NCI-H2081 (cell line): ENCODE measurements at places on chromosomes 7 and 10.

DNA sequence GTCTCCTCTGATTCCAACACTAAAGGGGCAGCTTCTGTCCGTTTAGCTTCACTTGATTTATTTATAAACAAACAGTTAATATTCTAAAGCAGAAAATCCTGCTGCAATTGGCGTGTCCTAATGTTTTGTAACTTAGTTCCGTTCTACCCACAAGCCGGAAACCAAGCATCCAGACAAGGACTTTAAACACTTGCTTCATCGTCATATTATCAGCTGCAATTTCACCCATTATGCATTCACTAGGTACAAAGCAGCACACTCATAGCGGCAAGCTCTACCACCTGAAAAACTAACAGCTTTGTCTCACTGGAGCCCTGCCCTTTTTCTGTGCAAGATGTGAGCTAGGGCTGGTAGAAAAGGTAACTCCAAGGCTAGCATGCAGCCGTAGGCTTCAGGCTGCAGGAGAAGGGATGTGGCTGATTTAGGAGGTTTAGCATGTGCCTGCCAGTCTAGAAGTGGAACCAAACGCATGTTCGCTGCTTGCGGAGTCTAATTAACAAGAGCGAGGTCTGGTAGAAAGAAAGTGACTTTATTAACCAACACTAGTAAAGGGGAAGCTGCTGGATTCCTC is 43.7 kb upstream of the BPGM start:
- no peak for DNase-seq

DNA sequence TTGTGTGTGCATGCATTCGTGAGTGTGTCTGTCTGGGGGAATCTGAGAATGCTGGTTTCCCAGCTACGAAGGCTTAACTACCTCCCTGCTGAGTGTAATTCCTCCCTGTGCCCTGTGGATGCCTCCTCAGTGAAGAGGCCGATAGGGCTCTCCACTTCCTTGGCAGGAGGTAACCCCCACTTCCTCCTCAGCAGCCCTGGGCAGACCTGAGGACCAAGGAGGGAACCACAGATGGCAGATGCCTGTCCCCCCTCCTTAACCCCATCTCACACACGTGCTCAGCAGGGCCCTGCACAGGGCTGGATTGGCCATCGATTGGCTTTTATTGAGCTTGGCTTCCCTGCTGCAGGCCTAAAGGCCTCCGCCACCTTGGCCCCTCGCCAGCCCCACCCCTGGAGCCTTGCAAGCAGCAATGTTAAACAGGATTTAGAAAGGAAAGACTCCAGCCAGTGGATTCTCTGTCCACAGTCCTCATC is 45.6 kb upstream of the LRRC4 start:
- DNase-seq: peak; percentile 56

- DNase-seq: no peak
Measured at GRCh38 chr7:27164367-27165088, 809 bp downstream of the HOXA9 start.

DNA sequence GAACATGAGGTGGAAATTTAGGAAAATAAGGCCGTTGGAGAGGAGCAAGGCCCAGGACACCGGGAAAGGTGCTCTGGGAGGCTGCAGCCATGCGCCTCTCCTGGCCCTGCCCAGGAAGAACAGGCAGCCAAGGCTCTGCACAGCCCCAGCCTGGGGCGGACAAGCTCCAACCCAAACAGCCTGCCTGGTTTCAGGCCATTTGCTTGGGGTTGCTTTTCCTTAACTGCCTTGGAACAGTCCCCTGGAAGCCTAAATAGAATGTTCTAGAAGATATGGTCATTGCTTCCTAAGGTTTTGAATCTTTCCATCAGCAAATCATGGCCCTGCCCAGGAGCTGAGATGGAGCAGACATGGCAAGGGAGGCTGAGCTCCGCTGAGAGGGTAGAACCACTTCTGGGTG is 11.0 kb downstream of the VSTM4 start:
- DNase-seq: no peak

- DNase-seq: no peak
Measured at GRCh38 chr10:98295401-98295811, 27.4 kb upstream of the LOXL4 start.

GRCh38 chr10:128087884-128088709 is 38.1 kb downstream of the MKI67 start:
- DNase-seq: peak; percentile 9

GRCh38 chr7:46146454-46147255 is 225.6 kb upstream of the IGFBP3 start:
- no peak for DNase-seq

GRCh38 chr7:18655912-18656311 is 160.4 kb downstream of the HDAC9 start:
- DNase-seq: no peak

GRCh38 chr10:67779465-67780203 is 58.4 kb downstream of the DNAJC12 start:
- DNase-seq: peak; percentile 65

DNA sequence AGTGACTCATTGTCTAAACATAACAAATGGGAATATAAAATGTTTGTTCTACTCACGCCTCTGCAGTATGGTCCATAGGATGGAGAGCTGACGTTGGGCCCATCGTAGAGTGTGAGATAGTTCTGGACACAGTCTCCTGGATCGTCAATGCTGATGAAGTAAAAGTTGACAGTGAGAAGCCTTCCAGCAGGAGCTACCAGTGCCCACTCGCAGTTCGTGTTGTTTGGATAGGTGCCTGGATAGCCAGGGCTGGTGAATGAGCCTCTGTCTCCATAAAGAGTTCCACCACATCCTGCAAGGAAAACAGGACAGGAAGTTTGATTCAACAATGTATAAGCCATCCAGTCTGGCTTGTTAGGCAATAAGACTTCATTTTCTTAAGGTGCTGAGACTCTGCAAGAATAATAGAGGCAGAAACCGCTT is 79.6 kb downstream of the OR13A1 start:
- DNase-seq: no peak

DNA sequence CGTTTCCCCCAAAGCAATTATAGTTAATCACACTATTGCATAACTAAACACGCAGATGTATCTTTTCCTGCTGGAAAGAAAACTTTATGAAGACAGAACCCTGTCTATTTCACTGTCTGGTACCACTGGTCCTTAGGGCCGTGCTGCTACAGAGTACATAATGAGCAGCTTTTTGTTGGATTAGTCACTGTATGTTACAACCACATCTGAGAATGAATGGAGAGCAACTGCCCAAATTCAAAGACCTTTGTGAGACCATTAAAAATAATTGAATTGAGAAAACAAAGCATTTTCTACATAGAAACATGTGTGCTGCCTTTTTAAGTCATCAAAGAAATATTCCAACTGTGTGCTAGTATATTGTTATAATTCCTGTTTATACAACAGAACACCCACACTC is 111.3 kb upstream of the SORCS1 start:
- no peak for DNase-seq

- no peak for DNase-seq
Measured at GRCh38 chr10:99917963-99918825, 91.6 kb downstream of the DNMBP start.

DNA sequence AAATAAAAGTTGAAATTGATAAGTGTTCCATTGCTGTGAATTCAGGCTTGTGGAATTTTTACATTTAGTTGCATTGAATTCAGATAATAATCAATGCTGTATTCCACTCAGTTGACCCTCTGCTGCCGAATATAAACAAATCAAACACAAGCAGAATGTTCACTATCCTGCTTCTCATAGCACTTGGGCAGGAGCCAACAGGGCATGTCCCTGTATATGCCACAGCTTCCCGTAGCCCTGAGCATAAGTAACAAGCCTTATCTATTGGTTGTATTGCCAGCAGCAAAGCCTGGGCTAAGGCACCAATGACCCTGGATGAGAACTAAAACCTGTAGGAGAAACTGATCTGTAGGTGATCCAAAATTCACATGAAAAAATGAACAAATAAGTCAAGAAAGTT is 145.9 kb downstream of the ARHGAP12 start:
- peak; percentile 1 for DNase-seq

DNA sequence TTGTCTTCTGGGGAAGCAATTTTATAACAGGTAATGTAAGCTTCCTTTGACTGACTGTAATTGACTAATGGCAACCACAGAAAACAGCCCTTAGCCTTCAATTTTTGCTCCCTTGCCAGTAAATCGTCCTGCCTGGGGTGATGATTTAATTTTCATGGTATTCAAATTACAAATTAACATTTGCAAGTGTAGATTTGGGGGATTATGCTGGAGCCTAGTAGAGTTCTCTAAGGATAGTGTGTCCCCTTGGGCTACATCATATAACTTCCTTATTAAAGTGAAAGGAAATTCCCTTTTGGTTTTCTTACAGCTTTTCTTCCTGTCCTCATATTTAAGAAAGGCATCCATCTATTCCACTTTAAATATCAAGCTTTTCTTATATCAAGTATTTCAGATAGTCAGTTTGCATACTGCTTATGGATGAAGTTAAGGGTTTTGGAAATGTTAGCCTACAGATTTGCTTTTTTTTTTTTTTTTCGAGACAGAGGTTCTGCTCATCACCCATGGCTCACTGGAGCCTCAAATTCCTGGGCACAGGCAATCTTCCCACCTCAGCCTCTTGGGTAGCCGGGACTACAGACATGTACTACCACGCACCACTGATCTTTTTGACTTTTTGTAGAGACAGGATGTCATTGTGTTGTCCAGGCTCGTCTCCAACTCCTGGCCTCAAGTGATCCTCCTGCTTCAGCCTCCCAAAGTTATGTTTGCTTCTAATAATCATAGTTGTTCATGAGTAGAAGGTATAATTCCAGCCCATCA is 35.9 kb upstream of the HDAC9 start:
- DNase-seq: peak; percentile 65

GRCh38 chr7:128112781-128113221 is 81.6 kb upstream of the LRRC4 start:
- DNase-seq: no peak

DNA sequence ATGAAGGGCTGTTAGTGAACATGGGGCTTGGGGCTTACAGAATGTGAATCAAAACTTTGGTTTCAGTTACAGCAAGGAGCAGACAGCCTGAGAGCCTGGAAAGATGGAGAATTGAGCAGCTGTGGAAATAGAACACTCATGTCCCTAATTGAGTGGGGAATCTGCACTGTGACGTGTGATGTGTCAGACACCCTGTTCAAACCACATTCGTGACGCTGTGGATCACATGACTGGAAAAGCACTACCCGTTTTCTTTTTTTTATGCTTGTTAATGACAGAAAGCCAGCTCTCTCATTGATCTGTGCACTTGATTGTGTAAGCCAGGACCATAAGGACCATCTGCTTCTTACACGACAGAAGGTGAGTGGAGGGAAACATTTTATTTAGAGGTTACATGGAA is 15.1 kb upstream of the TBX20 start:
- DNase-seq: no peak

DNA sequence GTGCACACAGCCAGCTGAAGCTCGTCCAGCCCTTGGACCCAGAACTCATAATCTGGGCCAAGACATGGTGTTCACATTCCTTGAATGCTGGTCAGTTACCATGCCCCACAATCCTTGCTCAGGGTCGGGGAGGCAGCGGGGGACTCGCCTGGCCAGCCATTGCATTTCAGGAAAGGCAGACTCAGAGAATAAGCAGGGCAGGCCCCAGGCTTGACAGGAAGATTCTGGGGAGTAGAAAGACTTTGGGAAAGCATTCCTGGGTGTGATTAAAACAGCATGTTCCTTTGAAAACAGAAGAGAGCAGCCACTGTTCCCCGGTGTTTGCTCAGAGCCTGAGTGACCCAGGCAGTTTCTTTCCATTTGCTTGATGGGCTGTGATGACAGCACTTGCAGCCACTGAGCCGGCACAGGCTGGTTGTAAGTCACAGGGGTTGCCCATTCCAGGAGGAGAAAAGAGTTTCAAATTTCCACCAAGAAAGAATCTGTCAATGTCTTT is 473.7 kb downstream of the TYW1 start:
- DNase-seq: no peak

DNA sequence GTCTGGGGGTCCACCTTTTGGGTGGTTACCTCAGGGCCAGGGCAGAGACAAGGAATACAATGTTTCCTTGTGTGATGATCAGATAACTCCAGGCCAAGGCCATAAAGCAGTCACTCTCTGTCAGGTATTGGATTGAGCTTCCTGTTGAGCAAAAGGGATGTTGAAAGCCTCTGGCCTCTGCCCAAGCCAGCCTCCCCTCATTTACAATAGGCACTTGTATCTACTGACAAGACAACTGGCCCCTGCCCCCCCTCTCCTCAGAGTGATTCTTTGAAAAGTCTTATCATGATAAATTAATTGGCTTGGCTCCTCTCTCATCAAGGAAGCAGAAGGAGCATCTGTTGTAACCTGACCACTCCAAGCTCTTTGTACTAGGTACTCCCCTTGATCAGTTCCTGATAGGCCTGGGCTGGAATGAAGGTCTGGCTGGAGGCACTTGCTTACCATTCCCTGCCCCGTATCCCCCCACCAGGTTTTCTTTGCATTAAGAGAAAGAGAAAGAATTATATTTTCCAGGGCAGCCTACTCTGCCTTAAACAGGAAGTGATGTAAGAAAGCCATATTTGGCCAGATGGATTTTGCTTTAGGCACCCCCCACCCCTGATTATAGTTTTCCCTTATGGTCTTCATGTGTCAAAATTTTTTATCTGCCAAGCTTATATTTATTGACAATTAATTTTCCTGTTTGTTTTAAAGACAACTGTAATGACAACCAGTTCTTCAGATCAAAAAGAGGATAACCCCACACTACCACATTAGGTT is 42.1 kb upstream of the HPS1 start:
- no peak for DNase-seq

DNA sequence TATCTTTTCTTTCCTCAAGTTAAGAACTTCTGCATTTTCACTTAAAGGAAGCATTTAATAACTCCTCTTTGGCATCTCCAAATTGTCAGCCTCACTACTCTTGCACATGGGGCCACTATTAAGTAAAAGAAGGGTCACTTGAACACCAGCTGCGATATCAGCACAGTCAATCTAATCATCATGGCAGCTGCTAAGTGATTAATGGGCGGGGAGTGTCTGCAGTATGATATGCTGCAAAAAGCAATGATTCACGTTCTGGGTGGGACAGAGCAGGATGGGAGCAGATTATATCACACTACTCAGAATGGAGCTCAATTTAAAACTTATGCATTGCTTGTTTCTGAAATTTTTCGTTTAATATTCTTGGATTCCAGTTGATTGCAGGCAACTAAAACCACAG is 447.4 kb upstream of the PFKP start:
- DNase-seq: peak; percentile 42

DNA sequence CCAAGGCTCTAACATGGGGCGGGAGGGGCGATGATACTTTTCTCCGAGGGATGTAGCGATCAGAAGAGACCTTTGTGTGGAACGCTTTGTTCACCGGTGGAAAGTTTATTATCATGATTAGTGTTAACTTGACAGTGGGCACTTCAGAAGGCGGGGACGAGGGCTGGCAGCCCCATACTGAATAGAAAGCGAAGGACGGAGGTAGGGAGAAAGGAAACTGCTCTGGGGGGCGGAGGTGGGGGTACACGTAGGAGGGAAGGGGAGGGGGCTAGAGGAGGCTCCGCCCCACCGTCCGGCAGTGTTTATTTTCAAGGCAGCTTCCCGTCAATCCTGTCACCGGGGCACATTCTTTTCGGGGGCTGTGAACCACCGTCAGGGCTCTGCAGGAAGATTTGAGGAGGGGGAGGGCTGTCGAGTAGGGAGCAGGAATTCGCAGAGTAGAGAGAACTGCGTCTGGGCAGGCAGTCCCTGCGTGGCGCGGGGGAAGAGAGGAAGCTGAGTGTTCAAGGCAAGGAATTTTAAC is 9.4 kb upstream of the NKX2-3 start:
- no peak for DNase-seq

GRCh38 chr7:2108501-2109250 is 124.1 kb downstream of the MAD1L1 start:
- DNase-seq: no peak
